NCI-H1092 (cell line): ENCODE measurements at places on chromosomes 1 and 21.

DNA sequence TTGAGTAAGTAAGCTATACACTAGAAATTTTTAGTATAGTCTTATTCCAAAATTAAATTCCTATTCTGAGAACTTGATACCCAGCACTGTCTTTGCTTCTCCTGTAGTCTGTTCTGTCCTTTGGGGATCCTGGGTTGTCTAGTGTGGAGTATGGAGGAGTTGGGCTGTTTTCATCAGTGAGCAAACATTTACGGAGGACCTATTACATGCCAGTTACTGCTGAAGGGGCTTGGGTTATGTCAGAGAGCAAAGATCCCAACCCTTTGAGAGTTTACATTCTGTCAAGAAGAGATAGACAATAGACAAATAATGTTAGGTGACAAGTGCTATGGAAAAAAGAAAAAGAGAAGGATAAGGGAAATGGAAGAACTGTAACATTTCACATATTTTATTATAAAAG, 9.0 kb downstream of the TRAPPC10 start:
- DNase-seq = no peak

DNA sequence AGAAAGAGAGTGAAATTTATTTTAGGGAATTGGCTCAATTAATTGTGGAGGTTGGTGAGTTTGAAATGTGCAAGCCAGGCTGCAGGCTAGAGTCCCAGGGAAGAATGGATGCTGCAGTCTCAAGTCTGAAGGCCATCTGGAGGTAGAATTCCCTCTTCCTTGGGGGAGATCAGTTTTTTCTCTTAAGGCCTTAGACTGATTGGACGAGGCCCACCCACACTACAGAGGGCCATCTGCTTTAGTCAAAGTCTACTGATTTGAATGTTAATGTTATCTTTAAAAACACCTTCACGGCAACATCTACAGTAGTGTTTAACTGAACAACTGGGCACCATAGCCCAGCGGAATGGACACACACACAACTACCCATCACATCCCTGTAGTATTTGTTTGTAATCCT, 245.9 kb upstream of the IRF2BP2 start:
- no peak for DNase-seq

GRCh38 chr1:17053086-17053684, 647 bp downstream of the SDHB start:
- DNase-seq = no peak

DNA sequence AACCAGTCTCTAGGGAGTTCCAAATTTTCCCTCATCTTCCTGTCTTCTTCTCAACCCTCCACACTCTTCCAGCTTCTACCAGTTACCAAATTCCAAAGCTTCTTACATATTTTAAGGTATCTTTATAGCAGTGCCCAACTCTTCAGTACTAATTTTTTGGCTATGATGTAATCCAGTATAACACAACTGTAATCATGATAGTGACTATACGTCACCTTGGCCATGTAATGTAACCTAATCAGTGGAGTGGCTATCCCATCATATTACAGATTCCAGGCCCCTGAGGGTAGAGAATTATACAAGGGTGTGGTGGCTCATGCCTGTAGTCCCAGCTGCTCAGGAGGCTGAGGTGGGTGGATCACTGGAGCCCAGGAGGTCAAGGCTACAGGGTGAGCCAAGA, 143.2 kb downstream of the CLEC20A start:
- DNase-seq = no peak

DNA sequence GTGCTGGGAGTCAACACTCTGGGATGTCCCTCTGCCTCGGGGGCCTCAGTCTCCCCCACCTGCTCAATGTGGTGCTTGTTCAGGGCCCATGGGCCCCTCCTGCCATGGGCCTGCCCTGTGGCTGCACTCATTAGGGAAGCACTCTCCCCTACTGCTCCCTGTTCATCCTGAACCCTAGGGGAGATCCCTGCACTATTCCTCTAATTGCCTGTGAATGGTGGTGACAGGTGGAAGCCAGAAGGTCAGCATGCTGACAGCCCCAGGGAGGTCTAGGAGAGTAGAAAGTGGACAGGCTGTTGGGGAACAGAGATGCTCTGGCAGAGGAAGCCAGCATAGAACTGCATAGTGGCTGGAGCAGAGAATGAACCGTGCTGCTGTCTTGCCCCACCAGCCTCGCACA, 217.6 kb downstream of the TRABD2B start:
- DNase-seq = no peak

DNA sequence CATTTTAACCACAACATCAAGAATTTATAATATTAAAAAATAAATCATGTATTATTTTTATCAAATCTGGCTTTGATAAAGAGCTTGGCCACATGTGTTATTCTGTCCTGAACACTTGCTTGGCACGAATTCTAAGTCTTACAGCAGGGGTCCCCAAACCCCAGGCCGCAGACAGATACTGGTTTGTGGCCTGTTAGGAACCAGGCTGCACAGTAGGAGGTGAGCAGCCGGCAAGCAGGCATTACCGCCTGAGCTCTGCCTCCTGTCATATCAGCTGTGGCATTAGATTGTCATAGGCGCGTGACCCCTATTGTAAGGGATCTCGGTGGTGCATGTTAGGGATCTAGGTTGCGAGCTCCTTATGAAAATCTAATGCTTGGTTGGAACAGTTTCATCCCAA, 127.6 kb upstream of the IVNS1ABP start:
- no peak for DNase-seq

DNA sequence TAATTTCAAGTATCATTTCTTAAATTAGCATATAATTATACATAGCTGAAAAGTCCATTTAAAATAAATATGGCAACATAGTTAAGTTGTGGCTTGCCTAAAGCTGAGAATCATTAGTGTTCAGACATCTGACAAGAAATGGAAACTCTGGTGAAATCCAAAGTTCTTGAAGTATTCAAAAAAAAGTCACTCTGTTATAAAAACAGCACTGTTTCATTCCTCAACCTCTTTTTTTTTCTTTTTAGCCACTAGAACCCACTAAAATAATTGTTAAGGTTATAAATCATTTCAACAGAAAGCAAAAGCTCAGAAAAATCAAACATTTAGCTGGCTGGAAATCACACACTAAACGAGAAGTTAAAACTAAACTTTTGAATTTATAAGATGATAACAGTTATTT, 476.7 kb downstream of the LTN1 start:
- DNase-seq = no peak

DNA sequence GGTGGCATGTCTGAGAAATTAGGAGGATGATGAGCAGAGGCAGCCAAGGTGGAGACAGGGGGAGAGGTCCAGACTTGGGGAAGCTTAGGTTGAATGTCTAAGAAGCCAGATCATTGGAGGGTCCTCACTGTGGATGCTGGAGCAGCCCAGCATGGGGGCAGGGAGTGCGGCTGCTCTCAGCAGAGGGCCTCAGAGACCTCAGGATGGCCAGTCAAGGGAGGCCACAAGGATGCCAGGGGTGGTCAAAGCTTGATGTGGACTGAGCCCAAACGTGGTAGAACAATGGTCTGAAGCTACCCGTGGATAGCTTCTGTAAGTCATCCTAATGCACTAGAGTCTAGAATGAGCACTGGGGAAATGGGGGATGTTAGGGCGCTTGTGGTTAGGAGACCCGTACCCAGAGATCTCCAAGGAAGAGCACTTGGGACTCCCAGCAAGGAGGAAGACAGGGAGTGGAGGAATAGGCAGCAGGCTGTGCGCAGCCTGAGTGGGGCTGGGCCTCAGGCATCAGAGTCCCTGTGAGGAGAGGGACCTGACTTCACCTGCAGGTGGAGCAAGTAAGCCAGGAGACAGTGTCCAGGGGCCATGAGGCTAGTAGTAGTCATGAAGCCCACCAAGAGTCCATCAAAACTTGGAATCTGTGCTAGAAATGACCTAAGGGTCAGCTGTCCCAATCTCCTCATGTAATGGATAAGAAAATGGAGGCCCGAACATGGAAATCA, 4.3 kb upstream of the S100A9 start:
- peak; percentile 20 for DNase-seq

DNA sequence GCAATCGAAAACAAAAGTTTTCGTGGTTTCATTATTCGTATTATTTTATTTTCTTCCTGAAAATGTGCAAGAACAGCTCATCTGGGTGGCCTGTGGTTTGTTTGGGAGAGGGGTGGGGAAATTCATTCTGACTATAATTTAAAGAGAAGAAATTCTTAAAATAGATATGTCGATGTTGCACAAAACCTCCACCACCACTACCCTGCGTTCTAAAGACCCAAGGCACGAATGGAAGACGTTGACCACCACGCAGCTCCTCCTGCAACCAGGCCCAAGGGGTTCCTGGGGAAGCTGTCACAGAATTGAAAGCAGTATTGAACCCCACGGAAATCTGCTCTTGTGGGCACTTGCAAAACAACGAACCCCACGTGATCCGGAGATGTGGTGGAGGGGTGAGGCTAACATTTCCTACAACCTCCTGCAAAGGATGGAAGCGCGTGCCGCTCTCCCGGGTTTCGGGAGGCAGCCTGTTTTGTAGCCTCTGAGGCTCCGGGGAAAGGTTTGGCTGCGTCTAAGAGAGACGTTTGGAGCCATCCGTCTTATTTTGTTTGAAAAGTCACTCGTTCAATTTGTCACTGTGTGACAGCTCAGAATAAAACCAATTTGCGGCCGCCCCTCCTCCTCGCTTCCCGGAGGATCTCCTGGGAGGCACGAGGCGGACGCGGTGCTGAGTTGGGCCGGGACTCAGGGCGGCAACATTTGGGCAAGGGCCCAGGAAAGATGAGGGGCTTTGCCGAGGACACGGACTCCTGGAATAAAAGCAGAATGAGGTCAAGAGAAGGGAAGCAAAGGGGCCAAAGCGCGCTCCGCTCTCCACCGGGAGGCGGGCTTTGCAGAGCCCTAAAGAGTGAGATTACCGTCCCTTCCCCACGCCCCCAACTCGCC, 810 bp upstream of the HLX start:
- DNase-seq = no peak

DNA sequence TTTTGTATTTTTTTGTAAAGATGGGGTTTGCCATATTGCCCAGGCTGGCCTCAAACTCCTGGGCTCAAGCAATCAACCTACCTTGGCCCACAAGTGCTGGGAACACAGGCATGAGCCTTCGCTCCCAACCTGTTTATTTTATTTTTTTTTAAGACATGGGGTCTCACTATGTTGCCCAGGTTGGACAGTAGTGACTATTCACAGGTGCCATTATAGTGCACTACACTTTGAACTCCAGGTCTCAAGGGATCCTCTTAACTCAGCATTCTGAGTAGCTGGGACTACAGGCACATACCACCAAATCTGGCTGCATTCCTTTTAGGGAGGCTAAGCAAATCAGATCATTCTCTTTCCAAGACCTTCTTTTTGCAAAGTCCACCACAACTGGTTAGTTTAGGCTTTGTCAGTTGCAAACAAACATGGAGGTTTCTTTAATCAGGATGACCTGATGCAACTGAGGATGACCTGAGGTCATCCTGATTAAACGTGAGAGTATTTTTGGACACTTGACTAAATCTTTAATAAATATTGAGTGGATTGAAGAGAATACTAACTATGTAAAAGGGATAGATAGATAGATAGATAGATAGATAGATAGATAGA, 30.0 kb upstream of the RALGPS2 start:
- DNase-seq = no peak

- no peak for DNase-seq
These were observed 666 bp downstream of the CSF3R start for GRCh38 chr1:36481771-36482723.

DNA sequence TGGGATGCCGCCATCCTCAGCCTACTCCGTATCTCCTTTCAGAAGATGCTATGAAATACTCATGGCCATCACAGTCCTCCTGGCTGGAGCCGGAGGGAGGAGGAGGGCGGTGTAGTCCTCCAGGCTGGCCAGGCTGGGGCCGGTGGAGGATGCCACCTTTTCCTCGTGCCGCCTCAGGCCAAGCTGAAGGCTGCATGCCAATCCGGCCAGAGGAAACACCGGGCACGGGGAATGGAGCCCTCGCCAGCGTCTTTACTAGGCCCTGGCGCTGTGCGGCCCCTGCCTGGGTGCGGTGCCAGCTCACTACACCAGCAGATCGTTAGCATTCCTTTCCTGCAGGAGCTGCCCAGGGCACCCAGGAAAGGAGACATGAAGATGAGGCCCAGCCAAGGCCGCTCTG, 70.1 kb downstream of the CASZ1 start:
- peak; percentile 26 for DNase-seq
